ENCODE measurements at places on chromosomes 1 and 21.
A peak's percentile ranks its signal among the peaks of the same experiment; 100 is the strongest.

- DNase-seq = no peak
These were observed 435.4 kb downstream of the MATN1 start for GRCh38 chr1:30287976-30288375.

- DNase-seq = no peak
These were observed 21.5 kb downstream of the CLSPN start for GRCh38 chr1:35748326-35748725.

DNA sequence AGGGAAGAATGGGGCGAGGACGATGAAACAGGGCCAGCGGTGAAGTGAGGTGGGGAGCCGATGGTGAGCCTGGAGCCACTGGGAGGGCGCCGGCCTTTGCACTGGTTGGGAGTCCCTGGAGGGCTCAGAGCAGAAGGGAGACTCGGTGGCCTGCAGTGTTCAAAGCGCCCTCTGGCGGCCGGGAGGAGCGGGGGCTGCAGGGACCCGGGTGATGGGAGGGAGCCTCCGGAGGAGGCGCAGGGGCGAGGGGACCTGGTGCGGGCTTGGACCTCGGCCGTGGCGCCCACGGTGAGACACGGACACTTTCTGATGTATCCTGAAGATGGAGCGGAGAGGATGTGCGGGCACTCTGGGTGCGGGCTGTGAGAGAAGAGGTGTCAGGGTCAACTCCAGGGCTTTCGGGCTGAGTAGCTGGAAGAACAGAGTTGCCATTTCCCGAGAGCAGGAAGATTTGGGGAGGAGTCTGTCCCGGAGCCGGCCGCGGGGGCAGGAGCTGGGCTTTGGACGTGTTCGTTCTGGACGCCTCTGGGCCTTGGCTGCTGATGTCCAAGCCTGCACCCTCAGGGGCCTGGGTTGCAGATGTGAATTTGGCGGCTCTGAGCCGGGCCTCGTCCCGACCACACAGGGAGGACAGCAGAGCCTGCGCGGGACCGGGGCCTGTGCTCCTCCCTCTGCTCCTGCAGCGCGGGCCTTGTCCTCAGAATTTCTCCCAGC, 29.7 kb downstream of the HEYL start:
- peak; percentile 21 for DNase-seq

DNA sequence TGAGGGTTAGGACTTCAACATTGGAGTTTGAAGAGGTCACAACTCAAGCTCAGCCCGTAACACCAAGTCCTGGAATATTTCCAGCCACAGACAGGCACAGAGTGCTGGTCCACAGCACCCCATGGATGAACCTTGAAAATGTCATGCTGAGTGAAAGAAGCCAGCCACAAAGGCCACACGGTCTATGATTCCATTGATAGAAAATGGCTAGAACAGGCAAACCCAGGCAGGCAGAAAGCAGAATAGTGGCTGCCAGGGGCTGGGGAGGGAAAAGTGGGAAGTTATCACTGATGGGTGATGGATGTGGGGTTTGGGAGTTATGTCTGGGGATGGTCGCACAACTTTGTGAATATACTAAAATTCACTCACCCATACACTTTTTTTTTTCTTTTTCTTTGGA, 21.3 kb downstream of the MX1 start:
- DNase-seq = no peak

DNA sequence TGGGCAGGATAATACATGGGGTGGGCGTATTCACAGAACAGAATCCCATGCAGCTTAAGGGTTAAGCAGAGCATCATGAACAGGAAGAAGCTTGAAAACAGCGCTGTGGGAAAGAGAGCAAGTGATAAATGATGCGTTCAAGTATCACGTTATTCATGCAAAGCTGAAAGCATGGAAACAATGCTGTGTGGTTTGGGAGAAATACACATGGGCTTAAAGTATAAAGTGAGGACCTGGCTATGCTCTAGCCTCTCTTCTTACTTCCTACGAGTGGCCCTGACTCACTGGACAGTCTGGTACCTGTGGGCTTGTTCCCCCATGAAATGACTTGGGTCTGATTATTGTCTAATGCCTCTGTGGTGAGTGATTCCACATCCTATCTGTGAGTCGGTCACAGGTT, 25.7 kb downstream of the TMPRSS2 start:
- no peak for DNase-seq

GRCh38 chr21:34552360-34553098, 40.5 kb upstream of the KCNE1 start:
- DNase-seq = no peak

- DNase-seq = no peak
These were observed 75.2 kb downstream of the GFI1 start for GRCh38 chr1:92411511-92411910.

DNA sequence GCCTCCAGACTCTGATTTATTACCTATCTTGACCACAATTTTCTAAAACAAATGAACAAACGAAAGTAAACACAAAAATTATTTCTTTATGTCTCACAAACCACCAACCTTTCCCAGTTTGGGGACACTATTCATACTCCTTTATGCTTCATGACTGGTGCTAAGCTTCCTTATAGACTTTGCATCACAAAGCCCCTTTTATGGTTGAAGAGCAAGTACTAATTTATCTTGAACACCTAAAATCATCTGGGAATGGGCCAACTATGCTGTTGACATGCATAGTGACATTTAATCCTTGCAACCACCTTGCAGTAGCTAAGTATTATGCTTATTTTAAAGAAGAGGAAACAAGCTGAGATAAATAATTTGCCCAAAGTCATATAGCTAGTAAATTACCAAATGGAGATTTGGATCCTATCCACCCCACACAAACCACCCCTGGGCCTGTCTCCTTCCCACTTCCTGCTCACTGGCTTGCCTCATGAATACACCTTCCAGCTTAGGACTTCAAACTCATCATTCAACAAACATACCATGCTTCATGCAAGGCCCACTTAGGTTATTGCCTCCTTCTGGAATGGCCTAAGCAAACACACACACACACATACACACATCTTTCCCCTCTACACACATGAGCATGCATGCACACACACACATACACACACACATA, 192.2 kb downstream of the PLPP3 start:
- no peak for DNase-seq

DNA sequence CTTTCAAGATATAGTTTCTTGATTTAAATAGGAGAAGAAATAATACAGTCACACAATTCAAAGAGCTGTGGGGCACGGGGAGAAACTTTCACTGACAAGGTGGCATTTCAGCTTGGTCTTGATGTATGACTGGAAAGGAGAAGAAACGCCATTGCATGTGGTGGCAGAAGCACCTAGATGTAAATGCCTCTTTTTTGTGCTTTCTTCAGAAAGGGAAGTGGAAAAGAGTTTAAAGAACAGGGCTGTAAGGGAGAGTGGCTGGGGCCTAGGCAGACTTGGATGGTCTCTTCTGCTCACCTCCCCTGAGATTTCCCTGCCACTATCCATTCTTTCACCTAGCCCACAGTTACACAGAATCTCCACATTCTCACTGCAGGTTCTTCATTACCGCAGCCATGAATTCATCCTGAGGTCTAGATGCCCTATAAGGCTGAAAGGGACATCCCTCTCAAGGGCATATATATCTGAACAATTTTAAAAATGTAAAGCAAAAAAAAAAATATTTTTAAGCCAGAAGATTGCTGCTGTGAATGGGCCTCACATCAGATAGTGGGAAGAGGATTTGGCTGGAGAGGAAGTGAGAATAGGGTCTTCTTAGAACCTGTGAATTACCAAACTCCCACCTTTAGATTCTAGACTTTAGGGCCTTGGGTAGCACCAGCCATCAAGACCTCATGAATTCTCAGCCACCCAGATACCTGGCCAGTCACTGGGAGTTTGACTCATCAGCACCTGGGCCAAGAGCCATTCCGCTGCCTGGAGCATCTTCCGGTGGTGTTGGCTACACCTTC, 23.4 kb downstream of the CACNA1E start:
- DNase-seq = no peak

- no peak for DNase-seq
These were observed 9.1 kb downstream of the SMAP2 start for GRCh38 chr1:40382601-40383000.

GRCh38 chr1:75341537-75341936, 207.3 kb downstream of the LHX8 start:
- no peak for DNase-seq

- DNase-seq = no peak
These were observed 17.0 kb upstream of the BLACAT1 start for GRCh38 chr1:205472737-205473441.

DNA sequence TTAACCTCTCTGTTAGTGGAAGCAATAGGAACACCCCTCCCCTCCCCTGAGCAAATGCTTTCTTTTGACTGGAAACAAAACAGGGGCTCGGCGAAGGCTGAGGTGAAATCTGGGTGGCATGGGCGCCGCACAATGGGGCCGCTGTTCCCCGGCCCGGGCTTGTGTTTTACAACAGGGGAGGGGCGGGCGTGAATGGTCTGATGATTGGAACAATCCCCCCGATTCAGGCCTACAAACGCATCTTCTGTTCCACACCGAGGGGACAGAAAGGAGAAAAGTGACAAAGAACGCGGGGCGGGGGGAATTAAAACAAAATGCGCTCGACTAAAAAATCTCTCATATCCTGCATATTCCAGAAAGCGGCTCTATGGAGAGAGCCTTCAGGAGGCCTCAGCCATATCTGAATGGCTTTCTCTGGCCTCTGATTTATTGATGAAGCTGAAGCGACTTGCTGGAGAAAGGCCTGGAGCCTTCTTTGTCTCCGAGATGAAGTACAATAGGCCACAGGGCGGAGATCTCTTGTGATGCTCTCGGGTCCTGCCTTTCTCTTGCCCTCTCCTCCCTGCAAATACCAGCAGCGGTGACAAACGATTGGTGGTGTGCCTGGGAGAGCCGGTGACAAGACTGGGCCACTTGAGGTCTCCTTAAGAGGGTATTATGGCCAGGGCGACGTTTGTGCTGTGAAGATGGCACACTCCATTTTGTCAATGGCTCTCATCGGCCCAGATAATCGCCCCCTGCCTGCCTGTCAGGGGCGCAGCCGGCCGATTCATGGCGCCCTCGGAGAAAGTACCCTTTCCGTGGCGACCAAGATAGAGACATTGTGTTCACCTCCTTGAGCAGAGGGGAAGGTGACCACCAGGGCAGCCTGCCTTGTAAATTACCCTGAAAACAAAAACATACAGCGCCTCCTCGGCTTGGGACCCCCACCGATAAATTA, 47.1 kb upstream of the OLIG2 start:
- no peak for DNase-seq

- DNase-seq = no peak
These were observed 22.5 kb downstream of the CEPT1 start for GRCh38 chr1:111162488-111162880.

- DNase-seq = no peak
These were observed 4.1 kb upstream of the ARHGEF10L start for GRCh38 chr1:17535300-17535936.

DNA sequence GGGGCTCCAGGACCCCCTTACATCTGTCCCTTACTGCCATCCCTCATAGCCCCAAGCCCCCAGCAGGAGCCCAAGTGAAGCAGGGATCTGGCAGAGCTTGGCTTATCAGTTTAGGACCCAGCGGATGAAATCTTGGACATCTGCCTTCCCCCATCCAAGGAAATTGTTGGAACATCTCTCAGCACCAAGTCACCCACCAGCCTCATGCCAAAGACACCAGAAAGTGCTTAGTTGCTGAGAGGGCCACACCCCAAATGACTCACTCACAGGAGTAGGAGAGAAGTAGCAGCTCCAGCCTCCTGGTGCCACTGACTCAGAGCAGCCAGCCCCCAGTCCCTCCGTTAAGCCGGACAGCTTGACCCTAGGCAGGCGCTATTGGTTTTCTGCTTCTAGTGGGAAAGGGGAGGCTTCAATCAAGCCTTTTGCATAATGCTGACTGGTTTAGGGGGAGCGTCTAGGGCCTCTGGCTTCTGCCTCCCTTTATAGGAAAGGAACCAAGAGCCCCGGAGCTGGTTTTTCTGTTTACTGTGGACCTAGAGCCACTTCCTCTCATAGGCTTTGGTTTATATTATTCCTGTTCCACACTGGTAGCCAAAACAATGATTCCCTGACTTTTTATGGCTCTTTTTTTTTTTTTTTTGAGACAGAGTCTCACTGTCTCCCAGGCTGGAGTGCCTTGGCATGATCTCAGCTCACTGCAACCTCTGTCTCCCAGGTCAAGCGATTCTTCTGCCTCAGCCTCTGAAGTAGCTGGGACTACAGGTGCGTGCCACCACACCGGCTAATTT, 114.2 kb upstream of the IPO9 start:
- no peak for DNase-seq

DNA sequence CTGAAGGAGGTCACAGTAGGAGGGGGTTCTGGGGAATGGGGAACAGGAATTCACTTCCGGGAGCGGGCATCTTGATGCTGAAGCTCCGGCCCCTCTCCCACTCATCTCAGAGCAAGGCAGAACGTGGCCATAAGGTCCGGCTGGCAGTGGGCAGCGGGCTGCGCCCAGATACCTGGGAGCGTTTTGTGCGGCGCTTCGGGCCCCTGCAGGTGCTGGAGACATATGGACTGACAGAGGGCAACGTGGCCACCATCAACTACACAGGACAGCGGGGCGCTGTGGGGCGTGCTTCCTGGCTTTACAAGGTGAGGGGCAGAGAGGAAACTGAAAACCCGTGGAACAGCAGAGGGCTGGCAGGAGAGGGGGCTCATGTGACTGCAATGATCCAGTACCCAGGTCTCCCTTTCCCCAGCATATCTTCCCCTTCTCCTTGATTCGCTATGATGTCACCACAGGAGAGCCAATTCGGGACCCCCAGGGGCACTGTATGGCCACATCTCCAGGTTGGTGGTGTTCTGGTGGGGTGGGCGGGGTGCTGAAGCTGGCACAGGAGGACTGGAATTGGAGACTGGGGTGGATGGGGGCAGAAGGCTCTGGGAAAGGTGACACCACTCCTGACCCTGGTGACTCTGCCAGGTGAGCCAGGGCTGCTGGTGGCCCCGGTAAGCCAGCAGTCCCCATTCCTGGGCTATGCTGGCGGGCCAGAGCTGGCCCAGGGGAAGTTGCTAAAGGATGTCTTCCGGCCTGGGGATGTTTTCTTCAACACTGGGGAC, 3.0 kb downstream of the SLC27A3 start:
- no peak for DNase-seq

- no peak for DNase-seq
These were observed 67.3 kb downstream of the RHOU start for GRCh38 chr1:228802386-228803220.

DNA sequence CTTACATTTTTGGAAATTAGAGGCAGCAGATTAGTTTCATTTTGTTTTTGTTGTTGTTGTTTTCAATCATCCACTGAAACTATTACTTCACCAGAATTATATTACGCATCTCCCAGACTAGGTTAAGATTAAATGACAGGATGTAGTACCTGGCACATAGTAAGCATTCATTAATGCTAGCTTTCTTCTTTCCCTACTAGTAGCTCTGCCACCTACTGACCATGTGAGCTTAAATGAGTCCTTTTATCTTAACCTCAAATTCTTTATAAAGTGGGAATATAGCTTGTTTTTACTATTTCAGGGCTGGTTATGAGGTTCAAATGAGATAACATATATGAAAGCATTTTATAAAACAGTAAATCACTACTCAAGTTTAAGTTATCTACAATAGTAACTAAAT, 10.2 kb upstream of the ASPM start:
- no peak for DNase-seq

GRCh38 chr1:20975668-20976067, 188.6 kb upstream of the HP1BP3 start:
- DNase-seq = no peak

GRCh38 chr21:16800536-16801275, 712.1 kb upstream of the CXADR start:
- DNase-seq = no peak

Measured in COR-L47 (cell line).